HFFc6 (cell line): ENCODE measurements at places on chromosomes 1 and 21. TPM values are rescaled to one million over a fixed set of nuclear protein-coding genes. Genes with fewer than 3 reads are reported as not detected.

DNA sequence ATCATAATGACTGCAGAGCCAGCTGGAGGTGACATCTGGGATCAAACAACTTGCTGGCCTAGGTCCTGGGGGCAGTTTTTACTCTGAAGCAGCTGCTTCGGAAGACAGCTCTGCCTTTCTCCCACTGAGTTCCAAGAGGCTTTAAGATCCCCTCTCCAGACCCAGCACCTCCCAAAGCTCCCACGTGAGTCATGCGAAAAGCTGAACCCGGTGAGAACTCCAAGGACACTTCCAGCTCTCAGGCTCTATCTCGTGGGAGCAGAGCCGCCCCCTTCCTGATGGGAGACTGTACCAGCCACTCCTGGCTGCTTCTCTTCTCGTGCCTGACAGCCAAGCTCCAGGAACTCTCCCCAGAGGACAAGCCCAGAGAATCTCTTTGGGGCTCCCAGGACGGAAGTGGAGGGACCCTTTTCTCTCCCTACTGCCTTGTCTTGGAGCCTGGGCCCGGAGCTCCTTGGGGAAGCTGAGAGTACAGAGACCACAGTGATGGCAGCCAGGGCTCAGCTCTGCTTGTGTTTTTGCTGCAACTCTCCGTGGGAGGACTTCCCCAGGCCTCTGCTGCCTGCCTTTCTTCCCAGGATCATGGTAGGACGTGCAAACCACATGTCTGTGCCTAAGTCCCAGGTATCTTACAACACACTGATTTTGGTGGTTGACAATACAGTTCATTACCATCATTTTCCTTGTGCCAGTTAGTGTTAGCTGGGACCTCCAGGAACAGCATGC, 40.6 kb downstream of the STUM start:
- no peaks in the 10 kb centered on the region for H3K4me1 ChIP-seq
- no peaks in the 10 kb centered on the region for H3K36me3 ChIP-seq

Gene PCSK9
- not detected in 3 replicates for total RNA-seq

Gene CFHR4
- not detected in 2 replicates for total RNA-seq

Gene GOLT1A
- total RNA-seq = not detected in 2 replicates

DNA sequence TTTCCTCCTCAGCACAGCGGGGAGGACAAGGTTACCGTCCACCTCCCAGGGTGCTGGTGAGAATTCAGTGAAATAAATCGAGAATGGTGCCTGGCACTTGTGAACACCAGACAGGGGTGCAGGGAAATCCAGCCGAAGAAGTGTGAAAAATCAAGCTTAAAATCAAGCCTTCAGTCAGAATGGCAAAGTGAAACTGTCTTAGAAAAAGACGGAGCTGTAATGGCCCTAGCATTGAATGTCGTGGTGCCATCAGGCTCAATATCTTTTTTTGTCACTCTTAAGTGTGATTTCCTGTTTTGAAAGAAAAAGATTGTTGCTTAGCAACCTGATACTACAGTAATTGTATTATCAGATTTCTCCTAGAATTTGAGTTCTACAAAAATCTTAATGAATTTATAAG, 22.1 kb downstream of the EDARADD start:
- H3K4me3 ChIP-seq = no peak overlapping the region
- H3K27ac ChIP-seq = no peak overlapping the region

- H3K4me3 ChIP-seq = peak overlapping the region; percentile 81
Observed at GRCh38 chr1:46466477-46467182, 23.0 kb upstream of the DMBX1 start.

Gene TTC34
- 0.11 to 0.22 TPM (median 0.16 TPM) in 3 replicates for total RNA-seq

- no peaks in the 10 kb centered on the region for H3K4me1 ChIP-seq
- no peak for DNase-seq
- no peak overlapping the region for H3K4me3 ChIP-seq
- H3K27me3 ChIP-seq = peaks cover 3% of the 10 kb centered on the region; the same call in 1 of the 2 replicates
- H3K27ac ChIP-seq = no peak overlapping the region
Observed at GRCh38 chr1:228982637-228983036, 247.4 kb downstream of the RHOU start.

DNA sequence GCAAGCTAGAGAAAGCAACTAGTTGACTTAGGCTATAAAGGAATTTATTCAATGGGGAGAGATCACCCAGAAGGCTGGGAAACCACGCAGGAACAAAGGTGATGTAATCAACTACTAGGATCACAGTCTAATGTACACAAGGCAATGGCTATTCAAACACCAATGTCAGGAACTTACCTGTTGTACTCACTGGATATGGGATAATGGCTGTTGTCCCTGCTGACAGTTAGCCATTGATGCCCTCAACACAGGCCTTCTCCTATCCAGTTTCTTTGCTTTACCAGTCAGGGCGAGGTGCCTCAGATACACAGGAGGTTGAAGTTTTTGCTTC, 32.3 kb downstream of the C21orf91 start:
- no peak overlapping the region for H3K27ac ChIP-seq
- no peaks in the 10 kb centered on the region; the same call in 1 of the 2 replicates for H3K27me3 ChIP-seq
- H3K4me1 ChIP-seq = peaks cover 9% of the 10 kb centered on the region; the same call in 1 of the 2 replicates
- DNase-seq = no peak
- no peak overlapping the region for H3K4me3 ChIP-seq
- H3K36me3 ChIP-seq = peaks cover 25% of the 10 kb centered on the region

- no peak for DNase-seq
- H3K27ac ChIP-seq = no peak overlapping the region
- H3K27me3 ChIP-seq = peaks cover 2% of the 10 kb centered on the region; the same call in 1 of the 2 replicates
- H3K4me3 ChIP-seq = no peak overlapping the region
- H3K4me1 ChIP-seq = peaks cover 46% of the 10 kb centered on the region
- peaks cover 30% of the 10 kb centered on the region for H3K36me3 ChIP-seq
Observed at GRCh38 chr1:224710196-224710595, 94.1 kb downstream of the CNIH3 start.

DNA sequence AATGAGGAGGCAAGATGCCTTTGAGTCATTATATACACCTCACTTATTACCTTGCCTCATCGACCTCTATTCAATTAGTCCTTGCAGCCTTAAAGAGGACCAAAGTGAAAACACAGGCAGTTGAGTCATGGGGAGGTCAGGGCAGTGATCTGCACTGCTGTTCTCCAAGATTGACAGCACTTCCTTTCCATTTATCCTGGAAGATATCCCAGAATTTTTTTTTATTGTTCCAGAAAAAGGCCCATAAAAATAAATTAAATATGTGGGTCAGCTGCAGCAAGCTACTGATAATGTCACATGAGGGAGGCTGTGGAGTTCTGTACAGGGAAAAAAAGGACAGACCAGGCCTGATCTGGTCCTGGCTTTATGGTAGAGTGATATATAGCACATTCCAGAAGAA, 33.2 kb upstream of the CDC42BPA start:
- H3K27me3 ChIP-seq = peaks cover 2% of the 10 kb centered on the region
- DNase-seq = peak; percentile 8
- H3K4me3 ChIP-seq = no peak overlapping the region
- no peak overlapping the region for H3K27ac ChIP-seq
- no peaks in the 10 kb centered on the region for H3K36me3 ChIP-seq
- H3K4me1 ChIP-seq = peaks cover 28% of the 10 kb centered on the region

Gene CIART
- total RNA-seq = 5.6 to 9.5 TPM (median 8.2 TPM) in 3 replicates

Gene TMEM201
- 10.4 to 15.4 TPM (median 12.0 TPM) in 3 replicates for total RNA-seq

DNA sequence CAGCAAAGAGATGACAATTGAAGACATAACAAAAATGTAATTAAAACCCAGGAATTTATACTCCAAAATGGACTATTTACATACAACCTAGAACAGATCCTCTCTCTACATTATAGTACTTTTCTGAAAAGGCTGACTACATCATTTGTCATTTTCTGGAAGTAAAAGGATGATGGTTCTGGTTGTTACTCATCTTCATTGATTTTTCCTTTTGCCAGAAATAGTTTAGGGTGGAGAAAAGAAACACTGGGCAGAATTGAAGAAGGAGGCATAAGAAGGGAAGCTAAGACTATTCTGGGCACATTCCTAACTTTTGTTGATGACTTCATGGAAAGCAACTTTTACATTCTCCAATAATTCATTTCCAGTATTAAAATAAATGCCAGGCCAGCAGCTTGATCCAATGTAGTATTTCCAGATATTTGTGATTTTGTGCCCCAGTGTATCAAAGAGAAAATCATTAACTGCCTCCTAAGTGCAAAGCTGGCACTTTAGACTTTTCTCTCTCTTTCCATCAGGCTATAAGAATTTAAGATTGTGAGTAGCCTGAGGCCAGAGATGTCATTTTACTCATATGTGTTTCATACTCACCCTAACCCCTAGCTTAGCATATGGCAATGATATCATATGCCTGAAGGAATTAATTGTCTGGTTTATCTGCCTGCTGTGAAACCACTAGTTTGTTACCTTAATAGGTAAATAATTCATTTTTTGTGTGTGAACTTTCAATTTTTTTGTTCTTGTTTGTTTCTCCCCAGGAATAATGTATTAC, 369.5 kb upstream of the LYPLAL1 start:
- H3K36me3 ChIP-seq = no peaks in the 10 kb centered on the region
- no peaks in the 10 kb centered on the region; the same call in 1 of the 2 replicates for H3K27me3 ChIP-seq
- peaks cover 13% of the 10 kb centered on the region; the same call in 1 of the 2 replicates for H3K4me1 ChIP-seq
- DNase-seq = no peak

DNA sequence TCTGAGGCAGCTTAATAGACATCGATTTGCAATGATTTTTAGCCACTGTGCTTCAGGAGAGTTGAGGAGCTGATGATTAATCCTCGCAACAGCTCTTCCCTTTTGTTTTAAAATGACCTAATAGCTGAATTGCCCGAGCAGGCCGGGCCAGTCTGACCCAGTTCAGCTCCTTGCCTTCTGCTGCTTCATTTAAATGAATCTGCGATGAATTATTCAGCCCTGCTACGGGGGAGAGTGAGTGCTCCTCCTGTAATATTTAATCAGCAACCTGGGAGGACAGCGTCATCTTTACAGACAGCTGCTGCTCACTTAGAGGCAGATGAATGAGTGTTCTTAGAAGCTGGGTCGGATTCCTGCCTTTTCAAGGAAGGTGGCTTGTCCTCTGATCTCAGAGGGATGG, 325.1 kb downstream of the CAMTA1 start:
- H3K27ac ChIP-seq = no peak overlapping the region
- no peaks in the 10 kb centered on the region; the same call in 1 of the 2 replicates for H3K36me3 ChIP-seq
- peaks cover 10% of the 10 kb centered on the region; the same call in 1 of the 2 replicates for H3K4me1 ChIP-seq
- H3K4me3 ChIP-seq = no peak overlapping the region
- DNase-seq = peak; percentile 4

GRCh38 chr1:64983110-64983509, 16.8 kb upstream of the JAK1 start:
- H3K36me3 ChIP-seq = no peaks in the 10 kb centered on the region
- peak overlapping the region; percentile 48 for H3K27ac ChIP-seq
- peak; percentile 93 for DNase-seq
- H3K4me1 ChIP-seq = peaks cover 18% of the 10 kb centered on the region

DNA sequence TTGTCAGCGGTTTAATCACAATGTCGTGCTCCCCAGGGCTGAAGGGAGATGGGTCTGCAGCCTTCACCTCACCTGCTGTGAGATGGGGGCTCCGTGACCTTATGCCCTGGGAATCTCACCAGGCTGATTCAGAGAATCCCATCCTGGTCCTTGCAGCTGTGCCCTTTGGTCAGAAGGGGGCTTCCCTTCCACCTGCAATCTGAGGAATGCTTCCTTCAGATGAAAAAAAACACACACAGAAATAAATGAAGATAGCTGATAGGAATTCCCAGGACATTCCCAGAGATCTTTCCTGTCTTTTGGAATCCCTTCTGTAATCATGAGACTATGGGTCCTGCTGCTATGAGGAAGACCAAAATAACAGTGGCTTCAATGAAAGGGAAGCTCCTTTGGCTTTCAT, 127.0 kb upstream of the VAMP3 start:
- no peaks in the 10 kb centered on the region for H3K36me3 ChIP-seq
- peaks cover 9% of the 10 kb centered on the region; the same call in 1 of the 2 replicates for H3K4me1 ChIP-seq
- DNase-seq = no peak
- peaks cover 9% of the 10 kb centered on the region for H3K27me3 ChIP-seq
- no peak overlapping the region for H3K4me3 ChIP-seq

Gene MATN1
- total RNA-seq = not detected in 3 replicates

DNA sequence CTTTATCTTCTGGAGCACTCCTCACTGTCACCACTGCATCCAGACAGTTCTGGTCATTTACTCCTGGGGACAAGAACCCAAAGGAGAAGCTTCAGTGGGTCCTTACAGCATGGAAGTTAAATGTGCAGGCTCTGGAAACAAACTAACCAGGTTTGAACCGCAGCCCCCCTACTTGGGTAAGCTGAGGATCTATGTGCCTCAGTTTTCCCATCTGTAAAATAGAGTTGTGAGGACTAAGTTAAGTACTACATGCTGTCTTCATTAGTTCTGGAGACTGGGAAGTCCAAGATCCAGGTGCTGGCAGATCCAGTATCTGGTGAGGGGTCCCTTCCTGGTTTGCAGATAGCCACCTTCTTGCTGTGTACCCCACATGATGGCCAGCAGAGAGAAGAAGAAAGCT, 8.0 kb upstream of the ATP1A2 start:
- peaks cover 28% of the 10 kb centered on the region for H3K27me3 ChIP-seq
- no peak overlapping the region for H3K4me3 ChIP-seq
- H3K27ac ChIP-seq = no peak overlapping the region
- H3K4me1 ChIP-seq = peaks cover 11% of the 10 kb centered on the region; the same call in 1 of the 2 replicates
- no peak for DNase-seq

DNA sequence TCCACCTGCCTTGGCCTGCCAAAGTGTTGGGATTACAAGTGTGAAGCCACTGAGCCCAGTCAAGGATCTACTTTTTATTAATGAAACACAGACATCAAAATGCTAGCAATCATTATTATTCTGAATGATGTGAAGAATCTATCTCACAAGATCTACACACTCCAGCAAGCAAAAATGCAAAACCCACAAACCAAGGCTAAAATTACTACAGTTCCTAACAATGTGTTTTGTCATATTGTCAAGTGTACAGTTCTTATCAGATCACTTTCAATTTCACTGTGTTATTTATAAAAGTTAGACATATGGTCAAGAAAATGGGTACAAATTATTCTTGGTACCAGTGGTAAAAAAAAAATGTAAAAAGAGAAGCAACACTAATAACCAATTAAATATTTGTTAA, 61.3 kb upstream of the SDC3 start:
- no peak overlapping the region for H3K4me3 ChIP-seq
- peaks cover 4% of the 10 kb centered on the region for H3K27me3 ChIP-seq
- peaks cover 69% of the 10 kb centered on the region for H3K4me1 ChIP-seq
- H3K36me3 ChIP-seq = peaks cover 66% of the 10 kb centered on the region
- DNase-seq = no peak
- H3K27ac ChIP-seq = no peak overlapping the region

Gene DYNLT4
- total RNA-seq = 0.46 TPM in 1 of 3 replicates, not detected in the others

- peaks cover 36% of the 10 kb centered on the region for H3K27me3 ChIP-seq
- no peaks in the 10 kb centered on the region for H3K4me1 ChIP-seq
- no peaks in the 10 kb centered on the region for H3K36me3 ChIP-seq
- H3K4me3 ChIP-seq = no peak overlapping the region
- no peak for DNase-seq
Observed at GRCh38 chr1:44568128-44568900, 106.0 kb downstream of the TMEM53 start.

- H3K4me1 ChIP-seq = no peaks in the 10 kb centered on the region
- peaks cover 22% of the 10 kb centered on the region for H3K27me3 ChIP-seq
- peak; percentile 3 for DNase-seq
Observed at GRCh38 chr1:3066250-3066711, 2.7 kb upstream of the PRDM16 start.

Gene PTGS2
- total RNA-seq = 67.6 to 163 TPM (median 152 TPM) in 3 replicates

Gene NPPA
- total RNA-seq = not detected in 3 replicates

DNA sequence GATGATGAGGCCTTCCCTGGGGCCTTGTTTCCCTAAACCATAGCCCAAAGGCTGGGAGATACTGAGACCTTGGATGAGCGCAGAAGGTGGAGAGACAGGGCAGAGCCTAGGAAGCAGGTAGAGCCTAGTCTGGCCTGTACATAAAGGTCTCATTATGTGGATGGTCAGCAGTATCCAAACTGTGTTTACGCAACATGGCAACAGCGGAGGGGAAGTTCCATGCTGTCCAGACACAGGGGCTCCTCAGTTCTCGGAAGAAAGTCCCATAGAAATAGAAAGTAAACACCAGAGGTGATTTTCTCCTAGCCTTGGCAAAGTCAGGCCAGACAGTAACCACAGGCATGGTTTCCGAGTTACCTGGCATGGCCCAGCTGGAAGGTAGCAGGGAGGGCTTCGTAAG, 42.1 kb upstream of the MPZL1 start:
- no peak for DNase-seq
- peaks cover 37% of the 10 kb centered on the region for H3K27me3 ChIP-seq
- H3K4me3 ChIP-seq = no peak overlapping the region
- no peak overlapping the region for H3K27ac ChIP-seq

Gene KLHL21
- total RNA-seq = 21.1 and 25.2 TPM in 2 replicates
